Putamen (tissue), 1 donor: ENCODE measurements at places on chromosomes 7 and 10.

DNA sequence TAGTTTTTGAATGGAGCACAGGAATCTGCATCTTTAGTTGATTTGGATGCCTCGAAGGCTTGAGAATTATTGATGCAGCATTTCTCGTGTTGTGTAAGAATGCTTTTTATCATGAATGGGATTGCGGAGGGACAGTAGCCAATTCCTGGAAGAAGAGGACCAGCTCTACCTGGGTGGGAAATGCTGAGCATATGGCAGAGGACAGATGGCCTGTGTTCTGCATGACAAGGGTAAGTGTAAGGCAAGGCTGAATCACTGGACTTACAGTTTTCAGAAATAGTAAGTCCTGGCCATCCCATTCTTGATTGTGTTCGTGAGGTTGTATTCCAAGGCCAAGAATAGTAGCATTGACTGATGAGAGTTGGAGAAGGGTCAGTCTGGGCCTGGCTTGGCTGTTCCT is 15.9 kb downstream of the RP9 start:
- no peak for DNase-seq

GRCh38 chr10:128384831-128385230 is 258.6 kb upstream of the MKI67 start:
- no peak for DNase-seq

DNA sequence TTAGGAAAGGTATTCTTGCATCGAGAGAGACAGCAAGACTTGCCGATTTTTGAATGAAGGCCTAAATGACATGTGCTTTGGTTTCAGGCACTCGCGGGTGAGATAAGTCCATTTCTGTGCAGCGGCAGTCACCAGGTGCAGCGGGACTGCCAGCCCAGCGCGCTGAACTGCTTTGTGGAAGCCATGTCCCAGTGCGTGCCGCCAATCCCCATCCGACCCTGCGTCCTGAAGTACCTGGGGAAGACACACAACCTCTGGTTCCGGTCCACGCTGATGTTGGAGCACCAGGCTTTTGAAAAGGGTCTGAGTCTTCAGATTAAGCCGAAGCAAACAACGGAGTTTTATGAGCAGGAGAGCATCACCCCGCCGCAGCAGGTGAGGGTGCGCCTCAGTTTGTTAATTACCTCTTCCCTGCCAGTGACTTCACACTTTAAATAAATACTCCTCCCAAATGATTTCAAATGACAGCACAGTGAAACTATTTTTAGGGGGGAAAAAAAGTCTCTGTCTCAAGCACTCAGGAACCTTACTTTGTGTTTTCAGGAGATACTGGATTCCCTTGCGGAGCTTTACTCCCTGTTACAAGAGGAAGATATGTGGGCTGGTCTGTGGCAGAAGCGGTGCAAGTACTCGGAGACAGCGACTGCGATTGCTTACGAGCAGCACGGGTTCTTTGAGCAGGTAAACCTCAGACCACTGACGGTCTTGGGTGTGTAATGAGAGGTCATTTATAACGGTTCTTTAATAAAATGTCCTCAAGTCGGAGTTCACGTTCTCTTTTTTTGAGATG is 98.3 kb downstream of the TRRAP start:
- DNase-seq = peak; percentile 52

DNA sequence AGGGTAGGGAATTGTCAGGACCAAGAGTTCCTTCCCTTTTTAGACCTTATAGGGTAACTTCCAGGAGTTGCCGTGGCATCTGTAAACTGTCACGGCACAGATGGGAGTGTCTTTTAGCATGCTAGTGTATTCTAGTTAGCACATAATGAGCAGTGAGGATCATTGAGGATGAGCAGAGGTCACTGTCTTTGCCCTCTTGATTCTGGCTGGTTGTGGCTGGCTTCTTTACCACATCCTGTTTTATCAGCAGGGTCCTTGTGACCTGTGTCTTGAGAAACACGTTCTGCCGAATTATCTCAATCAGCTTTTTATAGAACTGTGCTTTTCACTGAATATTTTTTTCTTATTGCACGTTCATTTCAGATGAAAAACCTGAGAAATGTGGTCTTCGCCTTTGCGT is 41.5 kb downstream of the MINPP1 start:
- DNase-seq = no peak

DNA sequence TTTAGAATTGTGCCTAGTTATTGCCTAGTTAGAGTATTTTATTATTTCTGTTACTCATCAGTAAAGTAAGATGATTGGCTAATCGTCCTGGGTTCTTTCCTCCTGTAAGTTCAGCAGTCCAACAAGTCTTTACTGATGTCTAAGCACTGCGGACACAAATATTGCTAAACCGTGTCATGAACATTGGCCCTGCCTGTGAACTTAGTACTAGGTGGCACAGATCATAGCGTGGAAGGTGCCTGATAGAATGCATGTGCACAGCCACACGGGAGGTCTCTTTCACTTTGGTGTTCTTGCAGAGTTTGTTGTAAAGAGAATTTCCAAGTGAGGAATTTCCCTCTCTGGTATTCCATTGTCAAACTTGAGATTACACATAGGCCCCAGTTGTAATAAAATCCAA is 38.0 kb downstream of the RBM33 start:
- DNase-seq = no peak

DNA sequence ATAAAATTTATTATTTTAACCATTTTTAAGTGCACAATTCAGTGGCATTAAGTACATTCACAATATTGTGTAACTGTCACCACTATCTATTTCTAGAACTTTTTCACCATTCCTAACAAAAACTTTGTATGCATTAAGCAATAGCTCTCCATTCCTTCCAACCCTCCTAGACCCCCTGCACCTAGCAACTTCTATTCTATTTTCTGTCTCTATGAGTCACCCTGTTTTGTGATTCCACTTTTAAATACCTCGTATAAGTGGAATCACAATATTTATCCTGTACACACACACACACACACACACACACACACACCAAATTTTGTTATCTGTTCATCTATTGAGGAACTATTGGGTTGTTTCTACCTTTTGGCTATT is 89.2 kb downstream of the ARID5B start:
- DNase-seq = no peak
